Dermis microvascular lymphatic vessel endothelial cell (primary cell): ENCODE measurements at places on chromosomes 12 and 14. TPM values are rescaled to one million over a fixed set of nuclear protein-coding genes. Genes with fewer than 3 reads are reported as not detected.

The APOF gene
- not detected in 2 replicates for total RNA-seq

The OASL gene
- 0.25 and 0.26 TPM in 2 replicates for total RNA-seq

The SUDS3 gene
- 23.3 and 25.0 TPM in 2 replicates for total RNA-seq

The GALC gene
- 9.8 and 22.4 TPM in 2 replicates for total RNA-seq

The ARMH4 gene
- 1.4 and 1.5 TPM in 2 replicates for total RNA-seq

The CRY1 gene
- 10.4 and 10.5 TPM in 2 replicates for total RNA-seq

The SDR9C7 gene
- total RNA-seq = not detected in 2 replicates

The CPNE6 gene
- not detected in 2 replicates for total RNA-seq

The NANOG gene
- total RNA-seq = not detected in 2 replicates

The FZD10 gene
- 5.9 and 6.4 TPM in 2 replicates for total RNA-seq

The PTHLH gene
- under 0.01 TPM in 1 of 2 replicates, not detected in the other for total RNA-seq

The STON2 gene
- 87.4 and 176 TPM in 2 replicates for total RNA-seq
